ENCODE measurements at places on chromosomes 4 and X. TPM values are rescaled to one million over a fixed set of nuclear protein-coding genes. Genes with fewer than 3 reads are reported as not detected.

DNA sequence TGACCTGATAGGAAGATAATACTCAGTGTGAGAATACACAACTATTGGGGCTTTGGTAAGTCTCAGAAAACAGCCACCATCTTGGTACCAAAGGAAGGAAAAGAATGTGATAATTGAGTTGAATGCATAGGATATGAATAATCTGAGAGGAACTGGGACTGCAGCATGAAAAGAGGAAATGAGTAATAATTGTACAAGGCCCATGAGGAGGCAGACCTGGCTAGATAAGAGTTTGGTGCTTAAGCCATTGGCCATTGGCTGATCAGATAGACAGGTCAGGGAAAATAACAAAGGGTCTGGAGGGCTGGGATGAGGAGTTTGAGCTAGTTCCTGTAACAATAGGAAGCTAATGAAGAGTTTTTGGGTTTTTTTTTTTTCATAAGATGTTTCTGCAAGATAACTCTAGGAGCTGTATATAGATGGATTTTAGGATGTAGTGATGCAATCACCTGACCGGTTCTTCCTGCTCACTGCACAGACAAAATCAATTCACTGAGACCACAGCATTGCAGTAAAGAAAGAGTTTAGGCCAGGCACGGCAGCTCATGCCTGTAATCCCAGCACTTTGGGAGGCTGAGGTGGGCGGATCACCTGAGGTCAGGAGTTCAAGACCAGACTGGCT, 5.3 kb upstream of the TRMT2B start:
- DNase-seq, result no peak

DNA sequence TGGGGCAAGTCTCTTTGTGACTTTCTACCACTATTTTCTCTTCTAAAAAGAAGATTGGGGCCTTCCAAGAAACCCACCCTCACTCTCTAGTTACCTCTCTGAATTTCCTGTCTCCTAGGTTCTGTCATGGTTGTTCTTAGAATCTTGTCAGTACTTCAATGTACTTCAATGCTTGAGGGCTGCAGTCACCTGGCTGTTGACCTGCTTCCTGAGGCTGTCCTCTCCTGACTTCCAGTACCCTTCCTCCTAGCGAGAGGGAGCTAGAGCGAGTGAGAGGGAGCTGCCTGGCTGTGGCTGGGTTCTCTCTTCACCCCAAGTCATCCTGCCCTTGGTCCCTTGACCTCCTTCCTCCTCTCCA, 17.7 kb downstream of the CD99L2 start:
- no peak for DNase-seq

Gene FABP2
- 0.08 TPM for polyA plus RNA-seq

- DNase-seq, result no peak
Observed at GRCh38 chr4:152996672-152997071, 60.5 kb downstream of the FHDC1 start.

Gene CXCL1
- 2.0 TPM for polyA plus RNA-seq

DNA sequence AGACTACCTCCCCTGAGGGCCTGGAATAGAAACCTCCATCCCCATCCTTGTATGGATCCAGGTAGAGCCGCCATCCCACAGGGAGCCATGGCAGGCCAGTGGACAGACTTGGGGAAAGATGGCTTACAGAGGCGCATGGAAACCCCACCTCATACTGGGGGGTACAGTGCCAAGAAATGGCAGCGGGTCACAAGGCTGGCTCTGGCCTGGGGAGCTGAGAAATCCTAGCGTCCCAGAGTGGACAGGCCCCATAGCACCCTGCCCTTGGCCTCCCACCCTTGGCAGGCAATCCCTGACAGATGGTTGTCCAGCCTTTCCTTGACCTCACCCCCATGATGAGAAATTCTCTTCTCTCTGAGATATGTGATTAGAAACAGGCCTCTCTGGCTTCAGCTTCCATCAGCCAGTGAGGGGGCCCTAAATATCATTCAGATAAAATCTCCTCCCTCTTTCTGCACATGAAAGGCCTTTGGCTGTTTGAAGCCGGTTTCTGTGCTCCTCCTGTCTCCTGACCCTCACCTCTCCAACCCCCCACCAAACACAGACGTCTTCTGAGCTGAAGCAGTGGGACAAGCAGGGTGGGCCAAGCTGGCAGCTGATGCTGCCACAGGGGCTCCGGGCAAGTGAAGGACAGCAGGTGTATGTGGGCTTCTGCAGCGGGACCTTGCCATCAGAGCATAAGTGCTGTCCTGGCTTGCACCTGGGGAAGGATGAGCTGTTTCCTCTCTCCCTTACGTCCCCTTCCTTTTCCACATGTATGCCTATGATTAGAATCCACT, 204.4 kb upstream of the MAMLD1 start:
- no peak for DNase-seq

DNA sequence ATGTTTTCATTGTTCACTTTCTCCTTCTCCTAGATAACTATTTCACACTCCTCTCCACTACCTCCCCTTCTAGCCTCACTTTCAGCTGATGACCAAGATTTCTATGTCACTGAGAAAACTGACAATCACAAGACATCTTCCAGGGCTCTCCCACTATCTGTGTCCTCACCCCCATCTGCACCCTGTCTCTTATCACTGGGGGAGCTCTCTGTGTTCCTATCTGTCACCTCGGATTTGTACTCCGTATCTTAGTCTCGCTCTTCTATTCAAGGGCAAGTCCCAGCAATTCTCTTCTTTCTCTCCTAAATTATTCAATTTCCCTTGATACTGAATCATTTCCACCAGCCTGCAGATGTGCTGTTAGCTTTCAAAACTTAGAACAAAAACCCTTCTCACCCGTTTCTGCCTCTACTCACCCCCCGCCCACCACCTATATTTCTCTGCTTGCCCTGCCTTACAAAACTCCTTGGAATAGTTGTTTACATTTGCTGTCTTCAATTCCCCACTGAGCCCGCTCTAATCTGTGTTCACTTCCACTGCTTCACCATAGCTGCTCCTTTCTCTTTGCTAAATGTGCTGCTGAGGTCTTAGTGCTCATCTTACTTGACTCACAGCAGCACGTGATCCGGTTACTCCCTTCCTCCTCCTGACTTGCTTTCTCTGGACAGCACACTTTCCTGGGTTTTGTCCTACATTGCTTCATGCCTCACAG, 293.2 kb downstream of the UNC5C start:
- DNase-seq, result no peak

- DNase-seq, result no peak
Observed at GRCh38 chr4:111636961-111637585, 508.2 kb upstream of the FAM241A start.

DNA sequence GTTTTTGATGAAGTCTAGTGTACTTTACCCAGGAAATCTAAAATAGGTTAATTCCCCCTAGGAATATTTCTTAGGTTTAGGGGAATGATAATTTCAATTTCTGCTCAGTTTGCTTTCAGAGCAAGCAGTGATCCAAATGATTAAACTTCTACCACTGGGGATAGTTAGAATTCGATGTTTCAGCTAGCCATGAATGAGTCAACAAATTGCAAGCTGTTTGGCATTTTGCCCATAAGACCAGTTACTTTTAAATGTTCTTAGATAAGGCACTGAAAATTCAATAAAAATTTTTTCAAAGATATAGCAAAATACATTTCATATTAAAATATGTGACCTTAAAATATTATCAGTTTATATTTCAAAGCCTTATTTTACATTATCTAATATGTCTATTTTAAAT, 993.6 kb downstream of the ARAP2 start:
- DNase-seq, result no peak

DNA sequence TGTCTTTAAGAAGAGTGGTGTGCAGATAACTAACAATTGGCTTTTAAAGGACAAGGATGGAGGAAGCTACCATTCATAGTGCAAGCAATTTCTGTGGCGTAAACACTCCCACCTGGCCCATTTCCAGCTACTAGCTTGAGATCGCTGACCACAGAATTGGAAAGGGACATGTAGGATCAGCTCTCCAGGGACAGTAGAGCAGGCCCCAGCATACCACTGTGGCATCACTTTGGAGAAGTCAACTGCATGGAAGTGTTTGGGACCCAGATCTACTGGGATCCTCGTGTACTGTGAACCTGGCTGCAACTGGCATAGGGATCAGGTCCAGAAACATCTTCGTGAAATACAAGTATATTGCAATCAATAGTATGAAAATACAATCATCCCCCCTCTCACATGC, 515.0 kb downstream of the INPP4B start:
- no peak for DNase-seq

Gene TRO
- polyA plus RNA-seq, result 99.7 TPM

DNA sequence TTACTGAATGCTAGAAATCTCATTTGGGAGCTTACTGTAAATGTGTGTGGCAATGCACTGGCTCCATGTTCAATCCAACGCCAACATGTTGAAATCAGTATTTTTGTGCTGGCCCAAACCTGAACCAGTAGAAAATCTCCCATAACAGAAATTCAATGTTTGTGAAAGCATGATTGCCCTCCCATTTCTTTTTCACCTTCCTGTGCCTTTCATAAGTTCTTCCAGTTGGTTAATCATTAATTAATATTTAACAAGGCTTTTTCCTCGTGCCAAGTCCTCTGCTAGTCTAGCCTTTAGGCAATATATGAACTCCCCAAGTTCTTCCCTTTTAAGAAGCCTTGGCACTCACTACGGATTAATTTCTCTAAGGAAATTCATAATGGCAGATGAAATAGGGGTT, 1.3 kb upstream of the PLS3 start:
- DNase-seq, result no peak
